ENCODE measurements at places on chromosomes 2 and 18.

DNA sequence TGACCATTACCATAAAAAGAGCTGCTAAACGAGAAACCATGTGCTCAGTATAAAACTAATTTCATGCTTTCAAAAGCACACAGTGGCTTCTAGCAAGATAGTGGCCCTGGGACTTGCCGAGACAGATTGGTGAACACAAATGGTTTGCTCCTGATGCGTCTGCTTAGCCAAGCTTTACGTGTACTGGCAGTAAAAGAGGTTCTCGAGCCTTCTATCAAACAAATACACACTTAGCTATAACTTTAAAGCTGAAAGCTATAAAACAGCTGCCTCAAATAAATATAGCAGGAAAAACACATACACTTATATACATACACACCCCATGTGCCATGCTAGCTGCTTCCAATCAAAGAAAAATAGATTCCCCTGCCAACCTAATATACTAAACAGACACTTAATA is 117.0 kb downstream of the ZNF385B start:
- DNase-seq = no peak

- DNase-seq = peak; percentile 2
Measured at GRCh38 chr2:237662671-237663093, 35.3 kb downstream of the LRRFIP1 start.

DNA sequence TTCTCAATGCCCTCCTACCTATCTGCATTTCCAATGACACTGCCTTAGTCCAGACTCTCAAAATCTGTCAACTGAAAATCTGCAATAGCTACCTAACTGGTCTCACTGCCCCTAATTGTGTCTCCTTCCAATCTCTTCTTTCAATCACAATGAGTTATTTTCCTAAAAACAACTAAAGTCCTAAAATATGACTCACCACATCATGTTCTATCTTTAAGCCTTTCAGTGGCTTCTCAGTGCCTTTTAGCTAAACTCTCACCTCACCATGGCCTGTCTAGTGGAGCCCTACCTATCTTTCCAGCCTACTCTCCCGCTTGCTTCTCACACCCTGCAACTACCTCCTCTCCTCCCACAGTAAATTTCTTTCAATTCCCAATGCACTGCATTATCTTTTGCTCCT is 220.9 kb upstream of the PKDCC start:
- DNase-seq = no peak

DNA sequence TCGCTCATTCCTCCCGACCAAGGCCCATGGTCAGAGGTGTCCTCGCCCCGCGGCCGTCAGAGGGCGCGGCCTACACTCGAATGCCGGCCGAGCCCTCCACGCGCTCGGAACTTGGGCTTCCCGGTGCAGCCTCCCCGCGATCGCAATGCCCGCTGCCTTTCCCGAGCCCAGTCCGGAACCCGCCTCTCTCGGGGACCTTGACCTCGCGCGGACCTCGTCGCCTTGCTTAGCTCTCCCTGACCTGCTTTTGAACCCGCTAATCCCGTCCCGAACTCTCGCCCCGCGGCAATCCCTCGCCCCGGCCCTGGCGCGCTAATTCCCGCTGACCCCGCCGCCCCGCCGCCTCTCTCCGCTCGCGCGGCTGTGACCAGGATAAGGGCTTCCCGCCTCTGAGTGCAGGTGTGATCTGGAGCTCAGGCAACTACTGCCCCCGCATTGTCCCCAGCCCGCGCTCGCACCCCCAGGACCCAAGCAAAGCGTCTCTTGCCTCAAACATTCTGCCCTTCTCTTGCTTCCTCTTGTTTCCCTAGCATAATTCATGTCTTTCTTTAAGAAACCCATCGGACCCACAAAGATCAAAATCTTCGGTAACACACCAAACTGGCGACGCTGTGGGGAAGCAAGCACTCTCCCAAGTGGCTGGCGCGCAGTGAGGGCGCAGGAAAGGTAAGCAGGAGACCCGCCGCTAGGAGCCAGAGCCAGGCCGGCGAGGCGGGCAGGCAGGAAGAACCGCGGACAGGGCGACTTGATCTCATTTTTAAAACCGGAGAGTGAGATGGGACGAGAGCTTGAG is 46.6 kb upstream of the ATP6V1B1 start:
- DNase-seq = no peak

GRCh38 chr2:85735691-85736090 is 18.1 kb upstream of the ATOH8 start:
- no peak for DNase-seq

DNA sequence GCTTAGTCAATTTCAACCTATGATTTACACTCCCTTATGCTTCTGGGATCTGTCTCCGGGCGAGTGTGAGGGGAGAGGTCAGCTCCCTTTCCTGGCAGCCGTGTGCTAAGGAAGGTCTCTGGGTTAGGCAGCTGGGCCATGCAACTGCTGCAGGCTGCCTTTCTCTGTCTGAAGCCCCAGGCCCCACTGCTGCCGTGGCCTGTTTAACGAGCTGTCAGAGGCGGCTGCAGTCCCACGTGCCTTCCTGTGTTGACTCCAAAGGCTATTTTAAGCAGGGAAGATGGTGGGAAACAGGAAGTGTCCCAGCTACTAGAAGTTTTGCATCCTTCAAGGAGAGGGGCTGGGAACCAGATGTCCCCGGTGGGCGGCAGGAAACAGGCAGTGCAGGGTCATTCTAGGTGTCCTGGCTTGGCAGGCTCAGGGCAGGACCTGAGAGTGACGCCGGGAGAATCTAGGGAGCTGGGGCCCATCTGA is 186.4 kb downstream of the TNS1 start:
- DNase-seq = peak; percentile 55

DNA sequence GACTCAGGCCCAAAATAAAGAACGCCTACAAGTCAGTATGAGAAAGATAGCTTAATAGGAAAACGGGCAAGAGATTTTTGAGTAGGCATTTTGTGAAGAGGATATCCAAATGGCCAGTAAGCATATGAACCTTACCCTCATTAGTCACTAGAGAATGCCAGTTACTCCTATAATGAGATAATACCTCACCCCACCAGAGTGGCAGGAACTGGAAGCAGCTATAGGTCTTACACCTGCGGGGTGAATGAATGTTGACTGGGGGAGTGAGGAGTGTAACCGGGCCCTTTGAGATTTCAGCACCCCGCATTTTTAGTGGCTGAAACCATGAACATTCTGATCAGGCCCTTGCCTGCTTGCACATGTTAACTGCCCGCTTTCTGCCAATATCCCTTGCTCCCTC is 7.5 kb upstream of the PTPN2 start:
- no peak for DNase-seq

- DNase-seq = peak; percentile 79
Measured at GRCh38 chr2:16055848-16056580, 115.7 kb downstream of the MYCN start.

DNA sequence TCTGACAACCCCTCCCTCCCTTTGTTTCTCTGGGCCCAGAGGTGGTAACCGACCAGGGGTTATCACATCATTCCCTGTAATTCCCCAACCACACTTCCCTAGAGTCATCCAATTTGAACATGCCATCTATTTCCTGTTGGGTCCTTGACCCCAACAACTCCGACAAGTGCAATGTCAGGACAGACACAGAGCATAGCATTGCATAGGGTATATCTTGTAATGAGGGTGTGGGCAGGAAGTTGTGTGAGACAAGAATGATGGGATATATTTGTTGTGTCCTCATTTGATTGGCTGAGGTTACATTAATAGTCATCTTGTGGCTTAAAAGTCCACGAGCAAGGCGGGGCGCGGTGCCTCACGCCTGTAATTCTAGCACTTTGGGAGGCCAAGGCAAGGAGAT is 33.4 kb upstream of the CNOT11 start:
- DNase-seq = no peak

GRCh38 chr2:95010718-95011117 is 14.8 kb upstream of the MAL start:
- no peak for DNase-seq

GRCh38 chr2:80987466-80987865 is 682.9 kb upstream of the LRRTM1 start:
- no peak for DNase-seq

DNA sequence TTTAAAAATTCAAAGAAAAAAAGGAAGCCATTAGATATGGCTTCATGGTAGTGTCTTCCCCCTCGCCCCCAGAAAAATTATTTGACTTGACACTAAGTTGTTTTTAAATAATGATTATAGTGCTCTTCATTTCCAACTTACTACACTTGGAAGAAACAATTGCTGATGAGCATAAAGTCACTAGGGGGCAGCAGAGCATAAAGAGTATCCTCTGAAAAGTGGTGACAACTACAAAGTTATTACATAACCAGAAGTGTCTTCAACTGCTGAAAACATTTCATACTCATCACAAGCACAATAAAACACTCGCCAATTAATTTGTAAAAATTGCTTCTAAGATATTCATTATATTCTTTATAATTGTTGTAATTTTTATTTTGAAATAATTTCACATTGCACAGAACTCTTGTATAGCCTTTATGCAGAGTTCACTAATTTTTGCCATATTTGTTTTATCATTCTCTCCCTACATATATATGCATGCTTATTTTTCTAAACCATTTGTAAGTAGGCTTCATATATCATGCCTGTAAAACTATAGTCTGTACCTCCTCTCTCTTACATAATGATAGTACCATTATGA is 54.9 kb downstream of the EXOC6B start:
- peak; percentile 84 for DNase-seq

DNA sequence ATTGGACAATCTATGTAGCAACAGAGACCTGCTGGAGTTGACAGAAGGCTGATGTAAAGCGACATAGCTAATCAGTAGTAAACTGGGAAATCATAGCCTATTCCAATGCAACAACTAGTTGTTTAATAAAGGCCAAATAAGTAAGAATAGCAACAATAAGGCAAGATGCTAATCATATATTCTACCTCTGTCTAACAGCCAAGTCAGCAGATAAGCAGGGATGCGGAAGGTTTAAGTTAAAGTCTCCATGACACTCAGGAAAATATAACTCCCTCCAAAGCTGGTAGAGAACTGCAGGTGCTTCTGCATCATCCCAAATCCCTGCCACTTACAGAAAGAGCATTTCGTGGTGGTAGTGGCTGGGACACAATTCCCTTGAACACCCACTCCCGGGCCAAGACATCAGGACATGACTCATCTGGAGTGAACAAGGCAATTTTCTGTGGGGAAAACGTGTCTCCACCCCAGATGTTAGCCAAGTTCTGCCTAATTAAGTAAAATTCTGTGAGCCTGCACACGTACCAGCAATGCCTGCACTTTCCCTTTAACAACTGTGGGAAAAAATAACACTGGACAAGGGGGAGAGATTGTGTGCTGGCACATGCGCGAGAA is 413.6 kb upstream of the ID2 start:
- DNase-seq = no peak

GRCh38 chr2:215771241-215771640 is 242.1 kb downstream of the MREG start:
- DNase-seq = no peak

GRCh38 chr2:103459283-103459682 is 697.5 kb downstream of the TMEM182 start:
- DNase-seq = no peak

- no peak for DNase-seq
Measured at GRCh38 chr2:70399046-70399445, 97.2 kb upstream of the FAM136A start.

DNA sequence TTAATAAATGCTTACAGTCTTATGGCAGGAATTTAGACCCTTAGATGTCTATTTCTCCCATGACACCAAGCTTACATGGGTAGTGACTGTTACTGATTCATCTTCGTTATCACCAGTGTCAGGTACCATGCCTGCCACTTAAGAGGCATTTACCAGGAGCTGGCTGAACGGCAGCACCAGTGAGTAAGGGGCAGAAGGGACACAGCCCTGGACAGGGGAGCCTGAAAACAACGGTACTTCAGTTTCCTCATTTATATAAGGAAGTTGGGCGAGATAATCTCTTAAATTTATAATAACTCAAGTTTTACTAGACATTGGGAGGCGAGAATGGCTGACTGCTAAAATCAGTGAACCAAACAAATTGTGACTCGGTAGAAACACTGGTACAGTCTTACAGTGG is 1.2 kb downstream of the COA5 start:
- DNase-seq = no peak

DNA sequence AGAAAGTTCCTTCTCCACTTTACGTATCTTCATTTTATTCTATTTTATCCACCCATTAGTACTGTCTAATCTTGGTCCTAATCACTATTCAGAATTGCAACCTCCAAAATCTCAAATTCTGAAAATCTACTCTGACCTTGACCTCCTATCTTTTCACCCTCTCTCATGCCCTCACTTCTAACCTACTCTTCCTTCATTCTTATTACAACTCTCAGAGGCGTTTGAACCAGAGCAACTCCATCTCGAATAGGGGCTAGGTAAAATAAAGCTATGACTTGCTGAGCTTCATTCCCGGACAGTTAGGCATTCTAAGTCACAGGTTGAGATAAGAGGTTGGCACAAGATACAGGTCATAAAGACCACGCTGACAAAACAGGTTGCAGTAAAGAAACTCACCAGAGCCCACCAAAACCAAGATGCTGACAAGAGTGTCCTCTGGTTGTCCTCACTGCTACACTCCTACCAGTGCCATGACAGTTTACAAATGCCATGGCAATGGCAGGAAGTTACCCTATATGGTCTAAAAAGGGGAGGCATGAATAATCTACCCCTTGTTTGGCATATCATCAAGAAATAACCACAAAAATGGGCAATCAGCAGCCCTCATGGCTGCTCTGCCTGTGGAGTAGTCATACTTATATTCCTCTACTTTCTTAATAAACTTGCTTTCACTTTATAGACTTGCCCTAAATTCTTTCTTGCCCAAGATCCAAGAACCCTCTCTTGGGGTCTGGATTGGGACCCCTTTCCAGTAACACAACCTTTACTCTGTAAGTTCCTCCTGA is 11.4 kb downstream of the CCDC88A start:
- no peak for DNase-seq

DNA sequence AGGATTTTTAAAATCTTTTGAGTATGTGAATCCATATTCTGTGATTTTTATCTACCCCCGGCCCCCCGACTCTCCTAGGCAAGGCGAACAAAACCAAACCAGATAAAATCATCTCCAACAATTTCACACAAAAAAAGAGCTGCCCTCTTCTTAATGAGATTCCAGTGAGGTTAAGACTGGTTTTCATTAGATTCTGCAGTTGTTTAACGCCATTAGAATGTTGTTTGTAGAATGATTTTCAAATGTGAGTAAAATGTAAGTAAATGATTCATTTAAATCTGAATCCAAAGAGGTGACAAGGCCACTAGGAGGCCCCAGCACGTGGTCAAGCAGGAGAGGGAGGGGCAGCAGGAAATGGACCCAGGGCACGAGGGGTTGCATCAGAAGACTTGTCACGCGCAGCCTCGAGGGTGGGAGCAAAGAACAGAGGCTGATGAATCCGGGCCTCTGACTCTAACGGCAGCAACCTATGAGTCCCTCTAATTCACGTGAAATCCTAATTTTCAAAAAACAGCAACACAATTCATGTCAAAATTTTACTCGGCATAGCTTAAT is 24.3 kb upstream of the KLHL29 start:
- no peak for DNase-seq

GRCh38 chr2:43225093-43225787 is 1.2 kb downstream of the ZFP36L2 start:
- DNase-seq = peak; percentile 45

- peak; percentile 26 for DNase-seq
Measured at GRCh38 chr2:237581751-237582746, 8.5 kb downstream of the RAB17 start.

DNA sequence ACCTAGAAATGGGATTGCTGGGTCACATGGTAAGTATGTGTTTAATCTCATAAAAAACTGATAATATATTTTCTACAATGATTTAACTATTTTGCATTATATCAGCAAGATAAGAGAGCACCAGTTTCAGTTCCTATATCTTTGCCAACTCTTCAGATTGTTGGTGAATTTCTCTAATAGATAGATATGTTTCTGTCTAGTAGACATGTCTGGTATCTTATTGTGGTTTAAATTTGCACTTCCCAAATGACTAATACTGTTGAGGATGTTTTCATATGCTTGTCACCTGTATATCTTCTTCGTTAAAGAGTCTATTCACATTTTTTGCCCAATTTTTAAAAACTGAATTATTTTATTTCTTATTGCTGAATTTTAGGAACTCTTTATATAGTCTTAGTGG is 113.8 kb upstream of the UXS1 start:
- no peak for DNase-seq
